ENCODE measurements at places on chromosomes 1 and 21. TPM values are rescaled to one million over a fixed set of nuclear protein-coding genes. Genes with fewer than 3 reads are reported as not detected.
A peak's percentile ranks its signal among the peaks of the same experiment; 100 is the strongest.

- no peaks in the 10 kb centered on the region for H3K36me3 ChIP-seq
- no peak overlapping the region for H3K27ac ChIP-seq
- H3K4me3 ChIP-seq: no peak overlapping the region
- H3K4me1 ChIP-seq: no peaks in the 10 kb centered on the region
- no peak for DNase-seq
These were observed 58.1 kb upstream of the ANGPTL1 start for GRCh38 chr1:178928976-178929375.

GRCh38 chr1:214111796-214112195, 124.0 kb downstream of the PROX1 start:
- H3K4me3 ChIP-seq: no peak overlapping the region
- no peaks in the 10 kb centered on the region for H3K27me3 ChIP-seq
- no peaks in the 10 kb centered on the region for H3K4me1 ChIP-seq
- no peak for DNase-seq
- H3K36me3 ChIP-seq: no peaks in the 10 kb centered on the region

DNA sequence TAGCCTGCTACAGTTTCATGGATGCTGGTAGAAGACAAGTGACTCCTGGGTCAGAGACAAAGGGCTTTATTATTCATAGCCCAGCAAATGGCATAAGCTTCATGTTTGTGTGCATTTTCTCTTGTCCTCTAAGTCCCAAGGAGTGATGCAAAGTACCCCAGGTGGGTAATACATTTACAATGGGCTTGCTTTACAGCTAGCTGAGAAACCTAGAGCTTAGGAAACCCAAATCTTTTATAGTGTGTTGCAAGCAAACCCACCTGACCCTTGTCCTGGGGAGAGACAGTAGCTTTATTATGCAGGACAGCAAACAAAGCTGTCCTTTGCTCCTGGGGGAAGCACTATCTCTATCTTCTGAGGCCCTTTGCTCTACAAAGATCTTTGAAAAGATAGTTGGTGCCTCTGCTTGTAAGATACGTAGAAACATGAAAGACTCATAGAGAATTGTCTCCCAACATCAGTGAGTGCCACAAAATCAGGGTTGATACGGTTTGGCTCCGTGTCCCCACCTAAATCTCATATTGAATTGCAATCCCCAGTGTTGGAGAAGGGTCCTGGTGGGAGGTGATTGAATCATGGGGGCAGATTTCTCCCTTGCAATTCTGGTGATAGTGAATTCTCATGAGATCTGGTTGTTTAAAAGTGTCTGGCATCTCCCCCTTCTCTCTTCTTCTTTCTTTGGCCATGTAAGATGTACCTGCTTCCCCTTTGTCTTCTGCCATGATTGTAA, 315.8 kb upstream of the USP24 start:
- DNase-seq: no peak
- H3K4me3 ChIP-seq: no peak overlapping the region
- no peak overlapping the region for H3K27ac ChIP-seq
- no peaks in the 10 kb centered on the region for H3K27me3 ChIP-seq

DNA sequence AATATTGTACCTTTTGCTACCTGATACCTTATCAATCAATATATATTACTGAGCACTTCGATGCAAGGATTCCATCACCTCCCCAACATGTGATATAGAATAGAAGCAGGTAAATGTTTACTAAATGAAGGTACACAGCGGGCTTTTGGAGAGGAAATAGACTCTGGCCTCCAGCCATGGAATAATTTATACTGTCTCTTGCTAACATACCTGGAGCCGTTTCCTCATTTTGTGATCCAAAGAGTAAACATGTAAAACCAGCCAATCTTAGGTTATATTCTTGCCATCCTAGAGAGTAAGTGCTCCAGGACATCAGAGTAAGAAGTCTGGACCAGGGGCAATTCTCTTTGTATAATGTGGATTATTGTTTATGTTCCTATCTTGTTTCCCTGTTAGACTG, 39.4 kb downstream of the NDUFS5 start:
- no peaks in the 10 kb centered on the region for H3K36me3 ChIP-seq
- no peak overlapping the region for H3K27ac ChIP-seq
- H3K4me1 ChIP-seq: peaks cover 4% of the 10 kb centered on the region
- no peak overlapping the region for H3K4me3 ChIP-seq

GRCh38 chr1:156958247-156958714, 37.8 kb downstream of the LRRC71 start:
- H3K27me3 ChIP-seq: no peaks in the 10 kb centered on the region
- DNase-seq: no peak
- no peak overlapping the region for H3K27ac ChIP-seq

DNA sequence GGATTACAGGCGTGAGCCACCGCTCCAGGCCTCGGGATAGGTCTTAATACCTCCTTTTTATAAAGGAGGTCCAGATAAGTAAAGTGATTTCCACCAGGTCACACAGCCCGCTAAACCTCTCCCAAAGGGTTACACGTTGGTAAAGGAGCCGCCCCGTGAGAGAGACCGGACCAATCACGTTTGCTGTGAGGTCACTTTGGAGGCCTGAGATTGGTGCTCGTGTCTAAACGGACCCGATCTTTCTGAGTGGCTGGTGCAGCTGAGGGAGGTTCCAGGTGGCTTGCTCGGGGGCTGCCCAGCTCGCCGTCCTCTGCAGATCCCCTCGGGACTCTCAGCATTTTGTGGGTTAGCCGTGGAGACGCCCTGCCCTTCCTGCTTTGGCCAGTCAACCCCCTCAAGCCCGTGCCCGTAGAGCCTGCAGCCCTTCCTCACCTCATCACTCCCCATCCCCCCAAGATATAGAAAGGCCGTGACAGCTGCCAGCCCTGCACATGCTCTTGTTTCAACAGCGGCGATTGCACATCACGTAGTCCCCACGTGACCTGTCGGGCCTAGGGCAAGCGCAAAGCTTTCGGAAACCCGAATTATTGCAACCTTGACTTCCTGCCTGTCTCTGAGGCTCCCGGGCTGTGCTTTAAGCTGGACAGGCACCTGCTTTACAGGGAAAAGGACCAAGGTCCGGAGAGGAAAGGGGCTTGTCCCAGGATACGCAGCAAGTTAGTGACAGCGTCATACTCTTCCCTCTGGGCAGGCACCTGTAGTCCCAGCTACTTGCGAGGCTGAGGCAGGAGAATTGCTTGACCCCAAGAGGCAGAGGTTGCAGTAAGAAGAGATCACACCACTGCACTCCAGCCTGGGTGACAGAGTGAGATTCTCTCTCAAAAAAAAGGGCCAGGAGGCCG, 5.0 kb upstream of the COA7 start:
- H3K36me3 ChIP-seq: no peaks in the 10 kb centered on the region
- peak overlapping the region; percentile 81 for H3K27ac ChIP-seq
- no peaks in the 10 kb centered on the region for H3K4me1 ChIP-seq

The KRTAP12-2 gene
- not detected for total RNA-seq

The IFI44L gene
- total RNA-seq: 7.4 TPM

Measured in prostate gland (tissue), 2 donors.